ENCODE measurements at places on chromosomes 13 and 19. TPM values are rescaled to one million over a fixed set of nuclear protein-coding genes. Genes with fewer than 3 reads are reported as not detected.

NTN5 gene
- not detected for total RNA-seq

KLF2 gene
- 72.1 TPM for total RNA-seq

SHD gene
- not detected for total RNA-seq

F2RL3 gene
- total RNA-seq, result 0.30 TPM

NLRP4 gene
- not detected for total RNA-seq

NEK3 gene
- total RNA-seq, result 5.1 TPM

BCAM gene
- 85.5 TPM for total RNA-seq
